ENCODE measurements at places on chromosomes 4 and X. TPM values are rescaled to one million over a fixed set of nuclear protein-coding genes. Genes with fewer than 3 reads are reported as not detected.

DNA sequence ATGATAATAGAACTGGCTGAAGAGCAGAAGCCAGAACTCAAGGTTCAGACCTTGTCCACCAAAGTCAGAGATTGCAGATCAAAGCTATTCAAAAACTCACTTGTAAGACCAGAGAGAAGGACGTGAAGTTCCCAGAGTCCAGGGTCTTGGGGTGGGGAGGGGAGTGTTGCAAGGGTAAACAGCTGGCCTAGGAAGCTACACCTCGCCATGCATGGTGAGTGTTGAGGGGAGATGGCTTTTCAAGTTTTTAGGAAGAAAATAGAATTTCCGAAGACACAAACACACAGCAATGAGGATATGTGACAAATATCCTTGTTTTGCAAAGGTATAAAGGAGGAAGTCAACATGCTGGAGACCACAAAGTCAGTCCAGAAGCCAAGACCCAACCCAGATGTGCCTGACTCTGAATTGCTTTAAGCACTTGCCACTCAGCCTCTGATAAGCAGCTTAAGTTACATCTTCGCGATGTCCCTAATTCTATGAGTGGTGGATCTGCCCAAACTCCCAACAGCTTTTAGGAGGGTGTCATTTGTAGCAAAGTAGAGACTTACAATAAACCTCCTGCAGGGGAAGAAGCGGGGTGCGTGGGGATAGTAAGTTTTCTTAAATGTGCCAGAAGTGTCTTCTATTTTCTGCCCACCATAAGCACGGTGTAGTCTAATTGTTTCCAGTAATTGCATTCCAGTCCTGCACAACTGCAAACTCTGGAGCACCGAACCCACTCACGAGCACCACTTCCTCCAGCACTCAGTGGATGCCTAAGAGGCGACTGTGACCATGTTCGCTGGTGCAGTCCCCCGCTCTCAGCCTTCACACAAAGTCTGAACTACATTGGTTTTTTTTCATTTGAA, 26.5 kb downstream of the HAND2 start:
- DNase-seq: no peak

- no peak for DNase-seq
Measured at GRCh38 chrX:53594354-53594753, 92.2 kb downstream of the HUWE1 start.

PLXNB3 gene
- total RNA-seq: 0.57 TPM

CT45A3 gene
- total RNA-seq: not detected

ZNF674 gene
- total RNA-seq: 2.7 TPM

- DNase-seq: no peak
Measured at GRCh38 chrX:123927845-123928244, 33.7 kb upstream of the STAG2 start.

USP46 gene
- total RNA-seq: 16.9 TPM

- DNase-seq: no peak
Measured at GRCh38 chr4:113004655-113005054, 44.8 kb upstream of the ANK2 start.

GRCh38 chr4:112288455-112288854, 2.8 kb upstream of the TIFA start:
- DNase-seq: no peak

DNA sequence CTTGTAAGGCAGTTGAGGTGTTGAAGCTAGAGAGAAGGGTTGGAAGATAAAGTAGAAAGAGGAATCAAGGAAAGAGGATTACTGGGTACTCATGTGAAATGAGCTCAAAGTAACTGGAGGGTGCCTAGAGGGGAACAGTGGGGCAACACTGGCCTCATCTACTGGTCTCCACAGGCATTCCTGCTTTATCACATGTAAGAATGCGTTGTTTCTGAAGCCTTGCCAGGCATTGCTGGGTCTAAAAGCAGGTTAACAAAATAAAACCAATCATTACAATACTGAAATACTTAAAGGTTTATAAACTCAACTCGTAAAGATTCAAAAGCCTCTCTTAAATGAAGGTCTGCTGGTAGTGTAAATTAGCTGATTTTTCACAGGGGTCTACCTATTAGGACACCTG, 96.0 kb downstream of the FANCB start:
- DNase-seq: no peak

RBMXL3 gene
- total RNA-seq: not detected

DNA sequence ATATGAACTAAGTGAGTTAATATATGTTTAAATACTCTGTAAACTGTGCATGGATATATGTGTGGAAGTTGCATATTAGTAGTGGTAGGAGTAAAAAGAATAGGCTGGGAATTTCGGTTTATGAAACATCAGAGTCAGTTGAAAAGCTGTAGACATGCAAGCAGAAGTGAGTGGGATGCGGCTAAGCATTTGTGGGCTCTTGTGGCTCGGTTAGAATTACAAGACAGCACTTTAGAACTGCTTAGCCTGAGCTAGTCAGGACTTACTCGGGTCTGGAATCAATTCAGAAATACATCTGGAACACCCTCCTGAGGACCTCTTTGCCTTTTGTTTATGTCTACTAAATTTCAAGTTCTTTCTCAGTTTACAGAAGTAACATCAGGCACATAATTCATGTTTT, 93.6 kb downstream of the AFF2 start:
- DNase-seq: no peak

GRCh38 chrX:136273986-136274385, 22.8 kb upstream of the MAP7D3 start:
- DNase-seq: no peak

DNA sequence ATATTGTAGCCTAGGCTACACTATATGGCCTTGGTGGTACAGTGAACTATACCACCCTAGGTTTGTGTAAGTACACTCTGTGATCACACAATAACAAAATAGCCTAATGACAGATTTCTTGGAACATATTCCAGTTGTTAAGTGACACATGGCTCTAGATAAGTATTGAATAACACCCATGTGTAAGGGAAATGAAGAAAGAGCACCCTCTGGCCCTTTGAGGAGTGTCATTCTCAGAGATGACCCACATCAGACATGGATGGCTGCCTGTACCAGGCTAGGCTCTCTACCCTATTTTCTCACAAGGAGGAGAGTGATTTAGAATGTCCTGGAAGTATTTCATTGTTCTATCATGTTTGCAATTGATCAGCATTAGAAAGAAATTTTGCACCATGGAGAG, 61.7 kb downstream of the HAND2 start:
- no peak for DNase-seq

CYTL1 gene
- total RNA-seq: not detected

DNA sequence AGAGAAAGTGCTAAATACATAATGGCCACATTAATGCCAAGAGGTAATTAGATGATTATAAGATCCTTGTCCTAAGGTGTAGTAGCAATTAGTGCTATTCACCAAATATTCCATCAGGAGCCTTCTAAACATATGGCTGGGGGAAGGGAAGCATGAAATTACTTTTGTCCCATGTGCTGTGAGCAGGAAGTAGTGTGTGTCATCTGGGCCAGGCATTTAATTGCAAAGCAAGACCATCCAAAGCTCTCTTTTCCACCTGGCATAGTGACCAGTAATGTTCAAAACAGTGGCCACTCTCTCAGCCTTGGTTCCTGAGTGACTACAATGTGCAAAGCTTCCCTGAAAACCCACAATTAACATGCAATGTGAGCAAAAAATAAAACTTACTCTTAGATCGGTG, 144.2 kb upstream of the FAM241A start:
- DNase-seq: no peak

- DNase-seq: no peak
Measured at GRCh38 chrX:123432361-123433150, 248.5 kb downstream of the GRIA3 start.

DNA sequence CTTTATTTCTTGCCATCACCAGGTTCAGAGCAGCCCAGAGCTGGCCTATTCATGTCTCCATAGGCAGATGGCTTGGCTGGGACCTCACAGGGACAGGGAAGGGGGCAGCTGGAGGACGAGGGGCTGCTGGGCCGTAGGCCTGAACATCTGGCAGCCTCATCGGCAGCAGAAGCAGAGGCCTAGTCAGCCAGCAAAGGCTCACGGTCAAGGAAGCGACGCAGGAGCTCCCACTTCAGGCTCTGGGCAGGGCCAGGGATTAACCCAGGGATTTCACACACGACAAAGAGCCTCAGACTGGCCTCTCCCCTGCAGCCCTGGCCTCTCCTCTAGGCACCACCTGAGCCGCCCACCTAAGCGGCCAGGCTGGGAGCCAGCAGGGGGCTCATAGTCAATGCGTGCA, 46.0 kb upstream of the MAN2B2 start:
- DNase-seq: no peak

DNA sequence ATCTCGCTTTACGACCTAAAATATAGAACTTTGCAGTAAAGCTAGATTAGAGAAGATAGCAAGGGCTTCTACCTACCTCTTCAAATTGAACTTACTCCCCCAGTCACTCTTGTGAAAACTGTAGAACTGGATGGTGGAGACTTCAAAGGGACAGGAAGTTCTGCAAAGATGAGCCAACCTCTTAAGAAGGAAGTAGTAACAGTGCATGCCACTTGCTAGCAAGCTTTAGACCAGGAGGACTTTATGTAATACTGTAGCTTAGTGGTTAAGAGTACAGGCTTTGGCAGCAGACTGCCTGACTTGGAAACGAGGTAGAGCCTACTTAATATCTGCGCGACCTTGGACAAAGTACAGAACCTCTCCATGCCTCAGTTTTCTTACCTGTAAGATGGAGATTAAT, 27.5 kb upstream of the VBP1 start:
- DNase-seq: peak; percentile 60
